ENCODE measurements at places on chromosomes 5 and 9.

- no peak for DNase-seq
Observed at GRCh38 chr5:122022966-122023365, 55.1 kb downstream of the LOX start.

DNA sequence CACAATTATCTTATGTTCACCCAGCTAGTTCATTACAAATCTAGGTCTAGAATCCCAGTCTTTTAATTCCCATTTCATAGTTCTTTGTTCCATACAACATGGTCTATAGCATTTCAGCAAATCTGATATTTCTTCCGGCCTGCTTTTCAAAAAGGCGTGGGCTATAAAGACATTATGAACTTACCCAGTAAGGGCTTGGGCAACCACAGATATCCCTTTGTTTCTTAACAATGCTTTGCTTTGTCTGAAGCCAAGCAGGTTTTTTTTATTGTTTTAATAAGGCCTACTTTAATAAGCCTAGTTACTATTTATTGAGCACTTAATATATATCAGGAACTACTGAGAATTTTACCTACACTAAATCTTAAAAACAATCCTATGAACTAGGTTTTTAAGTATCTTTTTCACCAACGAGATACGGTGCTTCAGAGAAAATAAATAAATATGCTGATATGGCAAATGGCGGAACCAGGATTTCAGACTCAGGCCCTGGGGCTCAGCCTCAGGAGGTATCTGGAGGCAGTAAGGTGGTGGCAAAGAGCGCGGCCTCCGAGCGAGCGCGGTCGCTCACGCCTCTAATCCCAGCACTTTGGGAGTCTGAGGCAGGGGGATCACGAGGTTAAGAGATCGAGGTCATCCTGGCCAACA, 29.7 kb downstream of the PCA3 start:
- DNase-seq: no peak

GRCh38 chr5:97355775-97356174, 172.7 kb upstream of the RIOK2 start:
- no peak for DNase-seq

DNA sequence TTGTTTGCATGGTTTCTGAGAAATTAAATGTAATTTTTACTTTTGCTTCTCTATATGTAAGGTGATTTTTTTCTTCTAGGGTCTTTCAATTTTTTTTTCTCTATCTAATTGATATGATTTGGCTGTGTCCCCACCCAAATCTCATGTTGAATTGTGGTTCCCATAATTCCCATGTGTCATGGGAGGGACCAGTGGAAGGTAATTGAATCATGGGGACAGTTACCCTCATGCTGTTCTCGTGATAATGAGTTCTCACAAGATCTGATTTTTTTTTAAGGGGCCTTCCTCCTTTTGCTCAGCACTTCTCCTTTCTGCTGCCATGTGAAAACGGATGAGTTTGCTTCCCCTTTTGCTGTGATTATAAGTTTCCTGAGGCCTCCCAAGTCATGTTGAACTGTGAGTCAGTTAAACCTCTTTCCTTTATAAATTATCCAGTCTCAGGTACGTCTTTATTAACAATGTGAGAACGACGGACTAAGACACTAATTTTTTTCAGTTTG, 150.8 kb downstream of the MTRR start:
- DNase-seq: no peak

DNA sequence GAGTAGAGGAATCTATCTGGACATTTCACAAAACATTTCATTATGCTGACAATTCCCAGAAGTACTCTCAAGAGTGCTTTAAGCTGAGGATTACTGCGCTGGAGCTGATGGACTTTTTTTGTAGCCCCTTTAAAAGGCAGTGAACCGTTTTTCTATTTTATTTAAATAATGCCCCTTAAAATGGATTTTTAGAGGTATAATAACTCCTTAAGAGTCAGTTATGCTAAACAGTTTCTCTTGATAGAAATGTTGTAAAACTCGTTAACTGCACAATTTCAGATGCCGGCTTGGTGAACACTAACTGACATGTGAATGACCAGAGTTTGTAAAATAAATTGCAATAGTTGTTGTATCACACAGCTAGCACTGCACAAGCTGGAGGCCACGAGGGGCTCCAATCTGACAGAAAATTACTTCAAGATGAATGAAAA, 174.0 kb downstream of the NR2F1-AS1 start:
- DNase-seq: no peak

DNA sequence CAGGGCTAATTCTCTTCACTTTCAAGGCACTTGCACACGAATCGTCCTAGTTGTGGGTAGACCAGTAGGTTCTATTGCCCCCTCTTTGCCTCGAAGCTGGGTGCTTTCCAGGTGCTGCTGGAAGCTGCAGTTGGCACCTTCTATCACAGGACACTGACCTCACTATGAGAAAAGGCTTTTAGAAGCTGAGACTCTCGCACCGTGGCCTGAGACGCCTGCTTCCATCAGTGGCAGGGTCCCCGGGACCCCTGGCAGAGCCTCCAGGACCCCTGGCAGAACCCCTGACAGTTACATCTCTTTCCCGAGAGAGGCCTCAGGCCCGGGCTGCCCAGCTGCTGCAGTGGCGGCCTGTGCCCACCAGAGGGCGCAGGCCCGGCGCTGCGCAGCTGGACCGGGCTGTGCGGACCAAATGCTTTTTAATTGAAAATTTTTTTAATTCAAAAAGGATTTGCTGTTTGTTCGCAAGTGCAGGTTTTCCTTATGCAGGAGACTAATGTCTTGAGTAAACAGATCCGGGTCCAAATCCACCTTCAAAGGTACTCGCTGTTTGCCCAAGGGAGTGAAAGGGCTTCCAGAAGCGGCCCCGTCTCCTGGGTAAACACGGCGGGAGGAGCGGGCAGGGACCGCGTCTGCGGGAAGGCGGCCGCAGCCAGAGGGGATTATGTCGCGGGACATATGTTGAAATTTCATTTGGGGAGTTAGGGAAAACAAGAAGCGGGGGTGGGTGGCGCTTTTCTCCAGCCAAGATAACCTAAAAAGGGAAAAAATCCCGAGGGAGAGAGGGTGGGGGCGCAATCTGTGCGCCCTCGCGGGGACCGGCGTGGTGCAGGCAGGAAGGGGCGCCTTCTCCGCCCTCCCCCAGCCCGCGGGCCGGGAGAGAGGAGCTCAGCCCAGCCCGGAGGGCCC, 114.5 kb upstream of the LMX1B start:
- DNase-seq: peak; percentile 55

DNA sequence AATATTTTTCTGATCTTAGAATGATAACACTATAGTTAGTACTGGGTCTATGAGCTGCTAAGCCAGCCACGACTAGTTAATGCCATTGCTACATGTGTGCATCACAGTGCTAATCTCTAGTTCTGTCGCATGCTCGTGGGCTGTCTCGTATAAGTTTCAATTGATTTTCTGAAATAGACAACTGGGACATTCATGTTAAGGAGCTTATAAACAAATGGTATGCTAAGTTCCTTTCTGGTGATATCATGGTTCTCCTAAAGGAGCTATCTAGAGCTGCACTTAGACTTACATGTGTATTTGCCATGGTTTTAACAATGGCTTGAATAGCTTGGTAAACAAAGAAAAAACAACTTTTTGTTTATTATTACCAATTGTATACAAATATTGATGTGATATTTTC, 46.2 kb downstream of the F2RL2 start:
- DNase-seq: no peak

- DNase-seq: no peak
Observed at GRCh38 chr5:167259806-167260205, 1031.6 kb upstream of the WWC1 start.

- DNase-seq: no peak
Observed at GRCh38 chr9:97502984-97503861, 1.8 kb downstream of the TMOD1 start.

- DNase-seq: no peak
Observed at GRCh38 chr9:134132208-134132870, 3.5 kb upstream of the WDR5 start.

- no peak for DNase-seq
Observed at GRCh38 chr9:80885894-80886293, 803.5 kb downstream of the TLE1 start.

- DNase-seq: no peak
Observed at GRCh38 chr5:109141222-109142200, 268.3 kb downstream of the PJA2 start.

DNA sequence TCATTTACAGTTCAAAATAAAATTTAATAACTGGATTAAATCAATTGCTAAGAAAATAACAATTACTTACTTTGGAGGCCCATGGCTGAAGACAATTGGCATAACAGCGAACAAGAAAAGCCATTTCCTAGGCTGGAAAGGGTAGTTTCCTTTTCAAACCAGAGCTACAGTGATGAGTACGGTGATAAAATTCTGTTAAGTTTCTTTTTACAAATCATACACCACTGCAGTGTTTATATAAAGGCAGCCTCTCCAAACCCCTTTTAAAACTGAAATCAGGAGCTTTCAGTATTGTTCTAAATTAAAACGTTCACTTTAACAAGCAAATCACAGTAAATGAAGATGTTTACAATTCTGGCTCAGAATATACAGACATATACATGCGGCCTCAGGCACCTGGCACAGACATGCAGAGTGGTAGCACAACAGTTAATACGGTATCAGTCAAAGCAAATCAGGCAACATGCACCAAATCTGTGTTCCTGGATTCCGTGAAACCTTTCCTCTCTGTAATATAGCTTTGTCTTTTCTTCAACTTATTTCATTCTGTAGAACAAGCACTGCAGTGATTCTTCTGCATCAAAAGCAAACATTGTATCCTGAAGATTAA, 102.9 kb downstream of the RAPGEF6 start:
- DNase-seq: peak; percentile 52

DNA sequence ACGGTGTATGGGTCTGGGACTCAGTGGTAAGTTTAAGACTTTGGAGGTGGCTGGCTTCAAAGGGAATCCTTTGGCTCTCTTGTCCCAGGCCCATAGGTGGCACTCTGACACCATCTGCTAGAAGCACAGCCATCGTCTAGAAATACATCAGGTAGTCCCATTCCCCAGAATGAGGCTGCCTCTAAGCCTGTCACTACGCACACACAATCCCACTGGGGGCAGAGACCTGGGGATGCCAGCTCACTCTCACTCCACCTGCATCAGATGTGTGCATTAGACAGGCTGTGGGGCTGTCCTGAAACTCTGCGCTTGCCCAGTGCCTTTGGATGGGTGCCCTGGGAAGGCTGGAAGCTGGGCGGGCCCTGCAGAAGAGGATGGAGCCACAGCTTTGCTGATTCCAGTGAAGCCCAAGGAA, 127.5 kb upstream of the PANK3 start:
- DNase-seq: peak; percentile 55

GRCh38 chr9:134655101-134655500, 13.5 kb downstream of the COL5A1 start:
- no peak for DNase-seq

DNA sequence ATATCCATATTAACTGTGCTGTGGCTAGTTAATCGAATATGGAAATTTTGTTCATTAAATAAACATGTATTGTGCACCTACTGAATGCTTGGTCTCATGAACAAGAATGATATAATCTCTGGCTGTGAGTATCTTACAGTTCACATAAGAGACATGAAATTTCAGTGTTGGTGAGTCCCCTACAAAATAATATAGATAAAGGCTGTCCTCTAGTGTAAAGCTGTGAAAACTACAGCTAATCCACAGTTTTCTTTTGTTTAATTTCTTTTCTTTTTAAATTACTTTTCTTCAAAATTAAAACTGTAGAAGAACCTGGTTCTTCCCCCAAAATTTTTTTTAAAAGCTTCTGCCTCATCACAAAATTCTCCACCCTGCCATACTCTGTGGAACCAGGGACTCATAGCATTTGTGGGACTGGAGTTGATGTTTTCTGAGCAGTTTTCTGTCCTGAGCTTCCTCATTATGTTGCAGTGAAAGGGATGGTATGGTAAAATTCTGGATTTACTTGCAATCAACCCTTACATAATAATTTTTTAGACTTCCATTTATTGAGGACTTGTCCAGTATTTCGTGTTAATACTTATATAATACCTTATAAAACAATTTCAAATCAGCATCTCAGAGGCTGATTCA, 135.0 kb downstream of the STK32A start:
- DNase-seq: no peak

DNA sequence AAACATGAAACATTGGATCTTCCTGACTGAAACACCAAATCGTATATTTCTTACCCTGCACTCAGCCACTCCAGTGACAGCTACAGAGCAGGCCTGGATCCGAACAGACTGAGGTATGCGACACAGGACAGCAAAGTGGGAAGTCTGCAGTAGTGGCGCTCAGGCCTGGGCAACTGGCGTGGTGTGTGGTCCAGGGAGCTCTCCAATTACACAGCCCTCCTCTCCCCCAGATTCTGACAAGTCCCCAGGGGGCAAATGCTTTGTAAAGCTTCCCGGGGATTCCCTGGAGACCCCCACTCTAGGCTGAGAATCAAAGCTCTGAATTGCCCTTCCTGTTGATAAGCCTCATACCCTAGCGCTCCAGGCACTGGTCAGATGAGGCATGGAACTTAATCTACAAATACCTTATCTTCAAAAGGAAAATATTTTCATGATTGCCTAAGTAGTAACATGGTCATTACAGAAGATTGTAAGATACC, 104.8 kb upstream of the ERCC6L2 start:
- DNase-seq: no peak

DNA sequence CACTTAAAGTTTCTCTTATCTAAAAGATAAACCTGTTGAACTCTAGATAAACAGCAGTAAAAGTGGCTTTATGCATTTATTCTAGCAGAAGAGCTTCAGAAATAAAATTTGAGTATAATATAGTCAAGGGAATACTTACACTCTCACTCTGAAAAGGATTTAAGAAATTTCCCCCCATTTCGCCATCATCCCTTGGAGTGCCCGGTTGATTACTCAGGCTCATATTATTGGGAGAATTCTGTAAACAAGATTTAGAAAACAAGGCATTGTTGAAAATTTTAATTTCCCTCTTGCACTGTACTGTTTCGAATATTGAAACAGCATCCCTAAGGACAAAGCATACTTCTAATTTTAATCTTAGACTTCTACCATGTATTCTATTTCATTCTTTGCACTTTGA, 34.5 kb upstream of the ACOT12 start:
- DNase-seq: no peak

DNA sequence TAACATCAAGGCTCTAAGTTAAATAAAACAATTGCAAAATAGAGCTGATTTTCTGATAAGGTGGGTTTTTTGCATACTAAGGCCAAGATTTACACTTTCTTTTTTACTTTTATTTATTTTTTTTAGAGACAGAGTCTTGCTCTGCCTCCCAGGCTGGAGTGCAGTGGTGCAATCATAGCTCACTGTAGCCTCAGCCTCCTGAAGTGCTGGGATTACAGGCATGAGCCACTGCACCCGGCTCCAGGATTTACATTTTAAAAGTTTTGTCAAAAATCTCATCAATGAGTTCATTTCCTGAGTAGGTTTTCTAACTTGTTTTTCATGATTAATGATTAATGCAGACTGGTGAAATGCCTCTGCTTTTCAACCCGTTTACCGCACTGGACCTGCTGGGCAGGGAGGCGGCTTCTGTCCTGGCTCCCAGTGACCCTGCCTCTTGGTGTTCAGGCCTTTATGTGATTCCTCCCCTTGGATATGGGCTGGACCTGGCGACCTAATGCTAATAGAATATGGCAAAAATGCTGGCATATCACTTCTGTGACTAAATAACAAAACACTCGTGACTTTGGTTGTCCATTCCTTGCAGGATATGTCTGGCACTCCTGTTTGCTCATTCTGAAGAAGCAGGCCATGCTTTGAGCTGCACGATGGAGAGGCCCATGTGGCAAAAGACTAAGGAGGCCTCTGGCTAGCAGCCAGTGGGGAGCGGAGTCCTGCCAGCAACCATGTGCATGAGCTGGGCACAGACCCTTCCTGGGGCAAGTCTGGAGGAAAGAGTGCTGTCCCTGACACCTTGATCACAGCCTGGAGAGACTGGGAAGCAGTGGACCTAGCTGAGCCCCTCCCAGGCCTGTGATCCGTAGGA, 72.2 kb upstream of the PTCH1 start:
- no peak for DNase-seq

- DNase-seq: no peak
Observed at GRCh38 chr5:52707616-52708015, 80.1 kb upstream of the ITGA1 start.

GRCh38 chr5:6633469-6634245, 417 bp downstream of the SRD5A1 start:
- peak; percentile 18 for DNase-seq

Data from activated CD4-positive, alpha-beta T cell treated with anti-CD3 and anti-CD28 coated beads, Interleukin-2, Interleukin-6, amounts not matched to agents 100 ng/mL and 50 ng/mL, durations not matched to agents 16 hours and 8 hours (primary cell).